Activated T-cell treated with anti-CD3 and anti-CD28 coated beads for 48 hours (primary cell): ENCODE measurements at places on chromosomes 13 and 19.
A peak's percentile ranks its signal among the peaks of the same experiment; 100 is the strongest.

DNA sequence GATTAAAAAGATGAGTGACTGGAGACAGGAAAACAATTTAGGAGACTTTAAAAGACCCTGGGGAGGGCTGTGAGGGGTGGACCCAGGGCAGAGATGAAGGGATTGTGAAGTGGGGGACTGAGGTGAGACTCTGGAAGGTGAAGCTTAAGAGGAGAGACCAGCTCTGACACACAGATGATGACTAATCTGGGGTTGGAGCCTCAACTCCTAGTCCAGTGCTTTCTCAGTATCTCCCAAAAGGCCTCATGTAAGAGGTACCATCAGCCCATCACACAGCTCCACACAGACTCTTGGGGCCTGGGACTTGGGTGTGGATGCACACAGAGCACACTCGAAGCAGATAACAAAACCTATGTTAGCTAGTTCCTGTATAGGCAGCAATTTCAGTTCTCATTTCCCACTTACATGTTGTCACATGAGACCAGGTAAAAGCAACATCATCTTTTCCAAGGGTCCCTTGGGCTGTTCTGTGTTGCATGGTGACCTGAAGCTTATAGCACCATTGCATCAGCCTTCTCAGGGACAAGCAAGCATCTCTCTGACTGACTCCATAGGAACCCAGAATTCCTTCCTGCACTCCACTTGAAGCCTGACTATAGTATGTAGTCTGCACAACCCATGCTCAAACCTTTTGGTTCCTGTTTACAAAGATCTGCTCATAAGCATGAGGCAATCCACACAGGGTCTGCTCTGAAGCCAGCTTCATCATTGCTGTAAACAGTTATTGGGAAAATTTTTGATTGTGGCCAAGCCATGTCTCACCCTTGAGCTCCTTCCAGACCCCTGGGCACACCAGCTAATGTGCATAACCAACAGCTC, 88.6 kb upstream of the MYCBP2 start:
- DNase-seq: no peak

GRCh38 chr19:47176071-47176626, 45.5 kb downstream of the SAE1 start:
- no peak for DNase-seq

DNA sequence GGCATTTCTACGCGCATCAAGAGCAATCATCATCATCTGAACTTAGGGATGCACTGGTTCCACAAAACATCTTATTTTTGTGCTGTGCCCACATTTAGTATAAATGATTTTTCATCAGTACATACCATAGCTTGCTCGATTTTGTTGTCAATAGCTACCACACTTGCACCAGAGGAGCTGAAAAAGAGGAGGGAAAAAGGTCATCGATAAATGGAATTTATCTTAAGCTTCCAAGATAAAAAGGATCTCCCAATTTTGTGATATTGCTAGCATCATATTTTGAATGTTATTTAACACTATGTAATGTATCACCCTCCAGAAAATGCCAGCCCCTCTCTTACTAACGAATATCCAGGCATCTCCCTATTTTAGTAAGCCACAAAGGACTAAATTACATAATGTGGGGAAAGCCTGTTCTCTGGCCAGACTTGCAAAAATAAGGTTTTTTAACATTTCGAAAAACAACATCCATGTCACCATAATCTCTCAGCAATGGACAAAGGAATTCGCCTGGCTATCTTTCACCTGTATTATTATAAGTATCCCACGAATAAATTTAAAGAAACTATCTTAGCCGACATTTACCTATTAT, 62.4 kb downstream of the SERP2 start:
- no peak for DNase-seq

- peak; percentile 22 for DNase-seq
Observed at GRCh38 chr19:53365899-53366493, 491 bp downstream of the ZNF525 start.

DNA sequence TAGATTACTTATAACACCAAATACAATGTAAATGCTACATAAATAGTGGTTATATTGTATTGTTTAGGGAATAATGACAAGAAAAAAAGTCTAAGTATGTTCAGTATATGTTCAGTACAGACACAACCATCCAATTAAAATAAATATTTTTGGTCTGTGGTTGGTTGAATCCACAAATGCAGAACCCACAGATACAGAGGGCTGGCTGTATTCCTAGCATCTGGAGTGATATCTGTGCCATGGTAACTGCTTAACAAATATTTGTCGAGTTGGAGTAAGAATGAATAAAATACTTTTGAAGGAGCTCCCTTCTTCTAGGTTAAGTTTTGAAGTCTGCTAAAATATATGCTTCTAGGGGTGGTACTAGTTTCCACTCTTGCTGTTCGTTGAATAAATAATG, 241.0 kb downstream of the KLF5 start:
- no peak for DNase-seq

GRCh38 chr13:72163678-72164077, 296.7 kb upstream of the DACH1 start:
- DNase-seq: no peak

DNA sequence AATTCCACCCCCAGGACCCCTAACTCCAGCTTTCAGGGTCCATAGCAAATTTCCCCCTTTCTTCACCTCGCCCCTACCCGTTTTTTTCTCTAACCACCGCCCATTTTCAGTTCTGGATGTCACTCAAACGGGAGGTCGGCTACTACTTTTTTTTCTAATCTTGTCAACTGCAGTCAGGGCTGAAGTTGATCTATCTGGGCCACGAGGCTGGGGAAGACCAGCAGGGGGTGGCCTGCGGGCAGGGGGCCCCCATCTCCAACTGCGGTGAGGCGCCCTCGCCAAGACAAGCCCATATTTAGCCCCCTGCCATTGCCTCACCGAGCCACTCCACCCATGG, 748 bp downstream of the LHFPL6 start:
- DNase-seq: no peak

GRCh38 chr19:31627620-31628365, 278.6 kb upstream of the TSHZ3 start:
- no peak for DNase-seq

DNA sequence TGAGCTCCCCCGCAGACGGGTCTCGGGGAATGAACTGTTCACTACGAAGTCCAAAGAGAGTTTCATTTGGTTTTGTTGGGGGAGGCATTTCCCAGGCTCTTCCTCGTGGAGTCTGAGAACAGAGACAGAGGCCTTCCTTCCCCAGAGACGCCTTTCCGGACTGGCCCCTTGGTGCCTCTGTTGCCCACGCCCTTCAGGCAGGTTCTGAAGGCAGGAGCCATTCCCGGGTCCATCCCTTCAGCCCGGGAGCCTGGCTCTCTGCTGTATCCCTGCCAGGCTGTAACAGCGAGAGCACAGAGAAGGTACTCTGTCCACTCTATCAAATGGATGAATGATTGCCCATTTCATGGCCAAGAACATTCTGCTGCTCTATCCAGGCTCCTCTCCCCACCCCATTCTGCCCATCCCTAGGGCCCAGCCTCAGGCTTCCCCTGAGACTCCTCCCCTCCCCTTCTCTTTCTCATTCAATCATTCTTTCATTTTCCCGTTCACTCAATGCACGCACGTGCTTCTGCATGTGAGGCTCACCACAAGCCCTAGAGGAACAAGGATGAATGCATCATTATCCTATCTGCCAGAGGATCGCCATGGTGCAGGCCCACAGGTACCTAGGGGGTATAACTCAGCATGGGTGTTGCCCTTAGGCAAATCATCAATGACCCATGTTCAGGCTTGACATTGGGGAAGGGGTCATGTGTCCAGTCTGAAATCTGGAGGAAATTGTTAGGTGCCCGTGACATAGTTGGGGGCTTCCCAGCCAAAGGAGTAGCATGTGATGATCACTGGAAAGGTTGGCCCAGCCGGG, 298.6 kb downstream of the ZNF536 start:
- DNase-seq: no peak

DNA sequence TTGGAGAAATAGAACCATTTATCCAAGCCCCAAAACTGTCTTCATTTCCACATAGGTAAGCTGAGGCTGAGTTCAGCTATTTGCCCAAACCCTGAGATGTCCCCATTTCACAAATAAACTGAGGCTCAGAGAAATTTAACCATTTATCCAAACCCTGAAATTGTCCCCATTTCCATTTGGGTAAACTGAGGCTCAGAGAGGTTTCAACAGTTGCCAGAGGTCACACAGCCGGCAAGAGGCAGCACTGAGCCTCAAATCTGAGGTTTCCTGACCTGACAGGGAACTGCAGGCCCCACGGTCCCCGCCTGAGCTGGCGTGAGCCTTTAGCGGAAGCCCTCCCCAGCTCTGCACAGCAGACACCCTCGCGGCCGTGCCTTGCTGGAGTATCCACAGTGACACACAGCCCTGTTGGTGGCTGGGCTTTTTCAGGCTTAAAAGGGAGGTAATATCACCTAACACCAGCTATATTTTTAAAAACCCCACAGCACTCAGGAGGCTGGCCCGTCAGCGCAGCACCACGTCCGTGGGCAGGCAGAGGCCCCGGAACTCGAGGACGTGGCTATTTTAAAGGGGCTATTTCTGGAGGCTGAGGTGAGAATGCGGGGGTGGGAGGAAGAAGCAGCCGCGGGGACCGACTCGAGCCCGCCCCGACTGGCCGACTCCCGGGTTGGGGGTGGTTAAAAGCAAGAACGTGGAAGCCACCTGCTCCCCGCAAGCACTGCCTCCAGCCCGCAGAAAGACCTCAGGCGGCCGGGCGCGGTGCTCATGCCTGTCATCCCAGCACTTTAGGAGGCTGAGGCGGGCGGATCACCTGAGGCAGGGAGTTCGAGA, 18.5 kb downstream of the PTPRS start:
- DNase-seq: peak; percentile 18

- DNase-seq: no peak
Observed at GRCh38 chr19:58319241-58319640, 7.6 kb upstream of the ZSCAN22 start.

DNA sequence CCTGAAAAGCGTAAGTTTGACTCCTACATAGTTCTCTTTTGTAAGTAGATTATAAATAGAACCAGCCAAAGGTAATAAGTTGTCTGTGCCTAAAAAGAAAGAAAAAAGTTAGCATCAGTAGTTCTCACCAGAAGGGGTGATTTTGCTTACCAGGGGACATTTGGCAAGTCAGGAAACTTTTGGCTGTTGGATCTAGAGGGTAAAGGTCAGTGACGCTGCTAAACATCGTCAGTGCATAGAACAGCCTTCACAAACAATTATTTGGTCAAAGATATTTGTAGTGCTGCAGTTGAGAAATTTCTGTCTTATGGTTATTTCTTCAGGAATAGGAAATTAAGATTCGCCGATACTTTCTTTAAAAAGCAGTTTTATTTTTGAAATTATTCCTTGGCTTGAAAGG, 2.0 kb downstream of the USPL1 start:
- no peak for DNase-seq

GRCh38 chr13:113850722-113851479, 13.0 kb downstream of the GAS6 start:
- DNase-seq: no peak

DNA sequence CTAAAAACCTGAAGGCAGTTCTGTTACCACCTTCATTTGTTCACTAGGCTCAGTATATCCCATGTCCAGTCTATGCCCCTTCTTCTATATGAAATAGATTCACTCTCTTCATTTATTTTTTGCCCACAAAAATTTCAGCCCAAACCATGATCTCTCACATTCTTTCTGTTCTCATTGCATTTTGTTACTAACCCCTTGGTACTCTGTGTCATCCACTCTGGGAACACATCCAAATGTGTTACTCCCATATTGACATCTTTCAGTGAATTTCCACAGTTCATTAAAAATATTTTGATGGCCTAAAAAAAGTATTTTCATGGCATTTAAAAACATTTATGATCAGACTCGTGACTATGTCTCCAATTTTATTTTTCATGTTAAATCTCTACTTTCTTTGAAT, 378.9 kb downstream of the SLITRK1 start:
- DNase-seq: no peak

DNA sequence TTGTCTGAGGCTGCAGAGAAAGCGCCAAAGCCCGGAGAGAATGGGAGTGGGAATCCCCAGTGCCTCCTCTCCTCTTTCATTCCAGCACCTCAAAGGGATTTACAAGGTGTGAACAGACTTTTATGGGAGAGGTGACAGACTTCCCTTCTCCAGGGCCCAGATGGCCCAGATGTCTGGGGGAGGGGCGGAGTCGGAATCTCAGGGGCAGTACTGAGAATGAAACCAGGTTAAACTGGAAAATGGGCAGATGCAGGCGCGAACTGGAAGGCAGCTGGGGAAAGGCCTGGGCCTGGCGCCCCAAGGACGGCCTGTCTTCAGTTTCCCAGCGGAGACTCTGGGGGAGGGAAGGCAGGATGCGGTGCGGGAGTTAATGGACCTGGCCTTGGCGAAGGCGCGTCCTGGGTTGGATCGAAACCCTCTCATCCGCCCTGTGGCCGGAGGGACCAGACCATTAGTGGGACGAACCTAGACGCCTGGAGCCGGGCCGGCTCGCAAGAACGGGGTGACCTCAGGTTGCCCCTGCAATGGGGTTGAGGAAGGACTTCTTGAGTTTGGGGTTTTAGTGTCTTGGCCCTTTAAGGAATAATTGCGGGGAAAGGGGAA, 592 bp upstream of the TRIP10 start:
- DNase-seq: no peak

GRCh38 chr19:49713236-49713845, 22.4 kb downstream of the CPT1C start:
- DNase-seq: no peak
